NCI-H2029 treated with DMSO at 0.1 percent for 48 hours (cell line): ENCODE measurements at places on chromosomes 16 and 17.

GRCh38 chr16:11134722-11135463, 121.1 kb downstream of the SOCS1 start:
- DNase-seq = no peak

GRCh38 chr16:84007965-84008364, 34.6 kb downstream of the SLC38A8 start:
- DNase-seq = no peak

- no peak for DNase-seq
Observed at GRCh38 chr17:71335212-71335611, 785.6 kb upstream of the SOX9 start.

GRCh38 chr17:16488186-16488967, 3.6 kb downstream of the LRRC75A start:
- no peak for DNase-seq

DNA sequence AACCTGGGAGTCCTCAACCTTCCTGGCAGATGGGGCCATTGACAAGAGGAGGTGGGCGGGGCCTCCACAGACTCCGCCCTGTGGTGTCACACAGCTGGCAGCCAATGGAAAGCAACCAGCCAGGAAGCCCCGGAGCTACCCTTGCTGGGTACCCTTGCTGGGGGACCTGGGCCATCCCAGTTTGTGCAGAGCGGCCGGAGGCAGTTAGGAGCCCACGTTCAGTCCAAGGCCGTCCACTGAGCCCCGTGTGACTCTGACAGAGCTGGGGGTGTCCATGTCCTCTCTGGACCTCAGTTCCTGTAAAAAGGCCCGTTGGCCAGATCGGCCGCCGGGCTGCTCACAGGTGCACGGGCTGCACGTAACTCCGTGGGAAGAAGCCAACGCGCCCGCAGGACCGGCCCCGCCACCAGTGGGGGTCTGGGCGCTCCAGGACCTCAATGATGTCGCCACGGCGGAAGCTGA, 17.1 kb upstream of the FAM83G start:
- DNase-seq = no peak

GRCh38 chr17:67051837-67052236, 7.5 kb downstream of the CACNG1 start:
- DNase-seq = no peak

- no peak for DNase-seq
Observed at GRCh38 chr17:59073972-59074371, 32.7 kb downstream of the TRIM37 start.

- DNase-seq = no peak
Observed at GRCh38 chr17:5434984-5435383, 4.0 kb downstream of the C1QBP start.
